ENCODE measurements at places on chromosomes 3 and 15. TPM values are rescaled to one million over a fixed set of nuclear protein-coding genes. Genes with fewer than 3 reads are reported as not detected.

Gene GOLGA8H
- total RNA-seq, result 0.44 TPM

Gene TRH
- not detected for total RNA-seq

Gene SUCNR1
- total RNA-seq, result not detected

Gene ANKUB1
- total RNA-seq, result not detected

Gene SCAANT1
- not detected for total RNA-seq

Gene ZMYND10
- 1.5 TPM for total RNA-seq

Gene SKOR1
- 0.15 TPM for total RNA-seq

Gene THUMPD3
- 58.6 TPM for total RNA-seq

Gene DIS3L
- 25.9 TPM for total RNA-seq

Gene EPHA3
- 1.5 TPM for total RNA-seq

Gene GOLGA8S
- total RNA-seq, result 0.15 TPM

Gene EXOSC7
- total RNA-seq, result 31.9 TPM

Gene SRGAP3
- 7.8 TPM for total RNA-seq

Gene THSD4
- total RNA-seq, result 31.3 TPM

Gene COX5A
- 59.9 TPM for total RNA-seq

Gene P3H2
- 13.9 TPM for total RNA-seq

Gene INSYN1
- total RNA-seq, result 0.73 TPM

Gene GPR149
- total RNA-seq, result not detected

Gene CERS3
- total RNA-seq, result not detected

Gene CCDC54
- not detected for total RNA-seq

Gene CCRL2
- total RNA-seq, result 0.29 TPM

Data from smooth muscle cell of trachea (primary cell).